ENCODE measurements at places on chromosomes 1 and 21.

DNA sequence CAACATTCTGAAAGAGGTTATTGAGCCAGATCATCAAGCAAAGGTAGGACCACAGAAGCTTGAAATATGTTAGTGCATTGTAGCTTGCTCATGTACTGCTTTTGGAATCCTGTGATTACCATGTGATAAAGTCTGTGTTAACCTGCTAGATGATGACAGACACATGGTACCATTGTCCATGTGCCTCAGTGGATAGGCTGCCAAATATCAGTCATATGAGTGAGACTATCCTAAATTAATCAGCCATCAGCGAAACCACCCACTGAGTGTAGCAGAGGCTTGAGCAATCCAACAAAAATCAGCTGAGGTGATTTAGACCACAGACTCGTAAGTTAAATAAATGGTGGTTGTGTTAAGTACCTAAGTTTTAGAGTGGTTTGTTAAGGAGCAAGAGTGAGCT lies 32.7 kb upstream of the CRB1 start:
- no peak for DNase-seq

- DNase-seq: no peak
Measured at GRCh38 chr1:25126562-25126961, 105.7 kb downstream of the SYF2 start.

- peak; percentile 50 for DNase-seq
Measured at GRCh38 chr1:205286335-205286950, 35.1 kb downstream of the NUAK2 start.

DNA sequence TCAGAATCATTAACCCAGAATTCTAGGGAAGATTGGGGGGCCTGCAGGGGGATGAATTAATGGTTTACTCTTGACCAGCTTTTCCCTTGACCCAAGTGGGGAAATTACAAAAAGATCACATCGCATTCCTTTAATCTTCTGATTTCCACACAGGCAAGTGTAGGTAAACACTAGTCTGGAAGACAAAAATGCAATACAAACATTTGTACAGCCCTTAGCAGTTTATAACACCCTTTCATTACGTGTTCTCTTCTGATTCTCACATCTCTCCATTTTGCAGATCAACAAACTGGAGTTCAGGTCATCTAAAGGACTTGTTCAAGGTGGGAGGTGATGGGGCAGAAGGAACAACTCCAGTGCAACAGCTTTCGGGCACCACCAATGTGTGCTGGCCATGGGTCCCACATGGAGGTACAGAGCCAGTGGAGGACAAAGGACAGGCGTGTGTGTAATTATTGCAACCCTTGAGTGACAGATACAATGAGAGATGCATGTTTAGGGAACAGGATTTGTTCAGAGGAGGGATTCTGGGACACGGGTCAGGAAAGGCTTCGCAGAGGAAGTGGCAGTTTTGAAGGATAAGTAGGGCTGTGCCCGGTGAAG lies 20.4 kb downstream of the ATF3 start:
- DNase-seq: no peak

DNA sequence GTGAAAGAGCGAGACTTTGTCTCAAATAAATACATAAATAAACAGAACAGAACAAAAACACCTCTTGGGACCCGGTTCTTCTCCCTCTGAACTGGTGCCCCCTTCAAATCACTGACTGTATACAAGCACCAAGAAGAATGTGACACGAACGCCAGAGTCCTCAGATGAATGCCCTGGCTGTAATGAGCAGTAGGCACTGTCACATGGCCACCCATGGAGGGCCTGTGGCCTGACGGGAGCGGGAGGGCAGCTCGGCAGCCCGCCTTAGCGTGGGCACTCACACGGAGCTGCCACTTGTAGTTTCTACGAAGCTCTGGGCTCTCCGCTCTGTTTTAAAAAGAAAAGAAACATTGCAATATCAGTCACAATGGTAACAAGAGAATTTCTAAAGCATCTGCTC lies 146.0 kb downstream of the PEX14 start:
- DNase-seq: no peak

DNA sequence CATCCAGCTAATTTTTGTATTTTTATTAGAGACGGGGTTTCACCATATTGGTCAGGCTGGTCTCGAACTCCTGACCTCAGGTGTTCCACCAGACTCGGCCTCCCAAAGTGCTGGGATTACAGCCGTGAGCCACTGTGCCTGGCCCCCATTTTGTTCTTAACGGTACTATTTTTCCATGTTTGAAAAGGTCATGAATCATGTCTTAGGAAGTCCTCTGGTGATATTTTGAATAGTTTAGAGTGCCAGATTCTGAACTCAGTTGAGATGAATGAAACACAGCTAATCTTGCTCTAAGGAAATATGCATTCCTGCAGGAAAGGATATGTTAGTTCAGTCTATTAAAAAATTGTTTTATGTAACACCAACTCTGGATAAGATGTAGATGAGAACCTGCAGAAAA lies 62.6 kb upstream of the ATP2B4 start:
- DNase-seq: no peak

- no peak for DNase-seq
Measured at GRCh38 chr1:56545711-56546110, 33.7 kb downstream of the PLPP3 start.

- no peak for DNase-seq
Measured at GRCh38 chr1:221736714-221737113, 5.2 kb downstream of the DUSP10 start.

- no peak for DNase-seq
Measured at GRCh38 chr1:22868331-22868730, 104.3 kb downstream of the LACTBL1 start.

DNA sequence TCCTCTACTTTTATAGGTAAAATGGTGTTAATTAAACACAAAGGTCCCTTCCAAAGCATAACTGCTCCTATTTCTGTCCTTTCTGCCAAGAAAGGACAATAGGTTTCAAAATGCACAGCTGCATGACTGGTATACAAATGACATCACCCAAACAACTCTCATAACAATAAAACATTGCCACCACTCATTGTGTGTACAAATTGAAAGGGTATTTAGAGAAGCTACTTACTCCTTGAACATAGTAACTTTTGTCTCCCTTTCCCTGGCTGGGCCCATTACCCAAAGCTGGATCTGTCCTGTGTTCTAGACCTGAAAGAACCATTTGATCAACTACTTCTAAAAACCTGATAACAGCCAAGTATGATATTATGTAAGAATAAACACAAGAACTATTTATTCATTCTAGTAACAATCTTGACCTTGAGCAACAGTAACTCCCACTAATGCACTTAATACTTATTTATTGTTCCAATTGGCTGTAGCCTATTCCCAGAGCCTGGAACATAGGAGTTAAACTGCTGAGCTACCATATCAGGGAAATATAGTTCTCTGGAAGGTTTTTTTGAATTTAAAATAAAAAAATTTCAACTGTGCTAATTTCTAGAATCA lies 38.2 kb downstream of the TTLL7 start:
- DNase-seq: no peak

GRCh38 chr1:36304970-36305914 lies 926 bp upstream of the SH3D21 start:
- DNase-seq: no peak

DNA sequence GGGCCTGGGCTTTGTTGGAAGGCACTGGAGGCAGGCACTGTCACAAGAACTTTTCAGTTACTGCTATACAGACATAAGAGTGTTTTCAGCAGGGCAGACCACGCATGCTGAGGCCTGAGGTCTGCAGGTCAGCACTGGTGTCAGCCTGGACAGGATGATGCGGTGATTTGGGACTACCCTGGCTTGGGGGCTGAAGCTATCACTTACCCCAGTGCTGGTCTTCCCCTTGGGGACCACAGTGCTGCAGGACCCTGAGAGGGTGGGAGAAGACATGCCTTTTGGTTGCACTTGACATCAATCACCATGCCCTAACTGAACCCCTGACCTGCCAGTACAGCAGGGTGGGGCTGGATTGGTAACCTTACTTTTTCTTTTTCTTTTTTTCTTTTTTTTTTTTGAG lies 9.2 kb downstream of the DMRTB1 start:
- DNase-seq: no peak

- DNase-seq: no peak
Measured at GRCh38 chr1:34710812-34711211, 44.0 kb upstream of the GJB5 start.

GRCh38 chr1:4549930-4550329 lies 104.5 kb upstream of the AJAP1 start:
- no peak for DNase-seq

GRCh38 chr1:233584376-233584775 lies 29.5 kb upstream of the KCNK1 start:
- DNase-seq: no peak

- DNase-seq: no peak
Measured at GRCh38 chr21:46452710-46453109, 6.0 kb upstream of the DIP2A start.

- no peak for DNase-seq
Measured at GRCh38 chr1:200041337-200042118, 14.0 kb downstream of the NR5A2 start.

DNA sequence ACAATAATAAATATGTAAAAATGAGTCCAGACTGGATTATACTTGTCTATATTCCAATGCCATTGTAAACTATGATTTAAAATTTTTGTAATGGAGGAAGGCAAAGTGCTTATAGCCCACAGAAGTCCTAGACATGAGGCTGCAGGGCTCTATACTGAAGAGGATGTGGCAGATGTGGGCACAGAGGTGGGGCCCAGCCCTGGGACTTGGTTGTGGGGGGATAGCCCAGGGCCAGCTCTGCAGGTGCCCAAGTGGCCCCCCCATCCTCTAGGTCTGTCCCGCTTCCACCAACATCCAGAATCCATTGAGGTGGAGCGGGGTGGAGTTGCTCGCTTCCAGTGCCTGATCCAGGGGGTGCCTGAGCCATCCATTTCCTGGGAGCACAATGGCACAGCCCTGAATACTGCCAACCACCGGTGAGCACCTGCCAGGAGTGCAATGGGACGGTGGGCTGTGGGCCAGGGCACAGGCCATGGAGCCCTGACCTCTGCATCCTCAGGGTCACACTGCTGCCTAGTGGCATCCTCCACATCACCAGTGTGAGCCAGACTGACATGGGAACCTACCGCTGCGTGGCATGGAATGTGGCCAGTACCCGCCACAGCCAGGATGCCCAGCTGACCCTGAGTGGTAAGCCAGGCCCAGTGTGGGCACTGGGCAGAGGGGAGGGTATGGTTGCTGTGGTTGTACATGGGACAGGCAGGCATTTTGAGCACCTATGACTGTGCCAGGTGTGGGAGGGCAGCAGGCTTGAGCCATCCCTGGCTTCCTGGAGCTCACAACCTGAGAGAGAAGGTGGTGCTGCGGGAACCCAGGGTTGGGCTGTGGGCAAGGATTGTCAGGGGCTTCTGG lies 21.0 kb downstream of the SLC27A3 start:
- DNase-seq: no peak

DNA sequence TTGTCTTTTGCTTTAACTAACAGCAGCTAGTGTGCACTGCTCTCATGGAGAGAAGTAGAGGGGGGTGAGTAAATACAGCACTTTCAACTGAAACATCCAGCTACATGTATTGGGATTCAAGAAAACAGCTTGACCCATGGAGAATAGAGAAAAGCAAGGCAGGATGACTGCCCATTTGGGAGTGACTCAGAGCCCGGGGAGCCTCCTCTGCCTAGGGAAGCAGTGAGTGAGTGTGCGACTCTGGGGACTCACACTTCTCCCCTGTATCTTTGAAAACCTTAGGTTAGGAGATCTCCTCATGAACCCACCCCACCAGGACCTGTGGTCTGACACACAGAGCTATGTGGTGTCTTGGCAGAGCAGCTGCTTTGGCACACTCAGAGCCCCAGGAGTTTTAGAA lies 82.0 kb upstream of the PTGFR start:
- no peak for DNase-seq

DNA sequence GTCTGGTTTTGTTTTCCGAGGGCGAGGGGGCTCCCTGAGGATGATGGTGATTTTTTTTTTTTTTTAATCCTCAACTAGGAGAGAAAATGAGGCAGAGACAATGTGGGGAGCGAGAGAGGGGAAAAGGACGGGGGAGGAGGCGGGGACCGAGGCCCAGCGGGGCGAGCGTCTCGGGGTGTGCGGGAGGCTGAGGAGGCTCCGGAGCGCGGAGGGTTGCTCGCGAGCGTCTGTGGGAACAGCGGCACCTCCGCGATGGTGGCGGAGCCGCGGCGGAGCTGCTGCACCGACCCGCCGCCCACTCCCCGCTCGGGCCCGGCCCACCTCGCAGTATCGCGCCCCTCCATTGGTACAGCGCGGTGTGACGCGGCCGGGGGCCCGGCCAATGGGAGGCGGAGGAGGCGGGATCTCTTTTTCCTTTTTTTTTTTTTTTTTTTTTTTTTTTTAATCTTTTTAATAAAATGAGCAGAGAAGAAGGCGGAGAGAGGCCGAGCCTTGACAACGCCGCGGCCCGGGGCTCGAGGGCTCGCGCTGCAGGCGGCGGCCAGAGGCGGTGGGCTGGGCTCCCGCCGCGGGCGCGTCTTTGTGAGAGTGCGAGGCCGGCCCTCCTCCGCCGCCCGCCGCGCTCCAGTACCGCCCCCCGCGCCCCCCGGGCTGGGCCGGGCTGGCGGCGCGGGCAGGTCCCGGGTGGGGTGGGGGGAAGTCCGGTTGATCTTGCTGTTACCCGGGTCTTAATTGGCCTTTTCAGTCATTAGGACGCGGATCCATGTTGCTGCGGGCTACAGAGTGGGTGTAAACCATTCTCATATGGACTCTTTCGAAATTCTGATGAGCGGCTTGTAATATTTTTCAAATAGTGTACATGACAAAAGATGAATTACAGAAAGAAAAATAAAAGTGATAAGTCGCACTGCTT lies at the start of gene RERE:
Gene RERE (minus strand): TSS at position 229 of the 913 bp plus-strand sequence.
- DNase-seq: peak; percentile 97

DNA sequence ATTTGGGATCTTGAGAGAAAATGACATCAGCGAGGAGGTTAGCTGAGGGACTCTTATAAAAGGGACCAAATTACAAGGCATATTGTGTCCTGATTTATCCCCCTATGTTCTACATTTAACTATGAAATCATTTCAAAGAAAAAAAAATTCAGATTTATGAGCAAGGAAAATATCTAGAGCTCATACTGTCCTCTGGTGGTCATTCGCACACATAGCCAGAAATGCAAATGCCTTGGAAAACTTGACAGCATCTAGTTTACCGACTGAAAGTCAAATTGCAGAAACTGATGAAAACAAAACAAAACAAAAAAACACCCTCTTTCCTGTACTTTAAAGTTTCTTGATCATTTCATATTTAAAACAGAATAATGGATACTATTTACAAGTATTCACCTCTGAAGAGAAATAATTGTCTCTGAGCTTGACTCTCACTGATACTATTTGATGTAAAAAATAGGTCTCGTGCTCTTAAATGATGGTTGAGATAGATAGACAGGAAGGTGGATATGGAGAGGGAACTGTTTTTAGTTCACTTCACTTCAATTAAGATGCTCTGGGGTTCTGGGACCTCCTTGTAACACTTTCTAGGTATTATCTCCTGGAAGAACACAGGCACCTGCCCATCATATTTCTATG lies 253.8 kb downstream of the PCP4 start:
- DNase-seq: no peak
